ENCODE measurements at places on chromosomes 5 and 9.

DNA sequence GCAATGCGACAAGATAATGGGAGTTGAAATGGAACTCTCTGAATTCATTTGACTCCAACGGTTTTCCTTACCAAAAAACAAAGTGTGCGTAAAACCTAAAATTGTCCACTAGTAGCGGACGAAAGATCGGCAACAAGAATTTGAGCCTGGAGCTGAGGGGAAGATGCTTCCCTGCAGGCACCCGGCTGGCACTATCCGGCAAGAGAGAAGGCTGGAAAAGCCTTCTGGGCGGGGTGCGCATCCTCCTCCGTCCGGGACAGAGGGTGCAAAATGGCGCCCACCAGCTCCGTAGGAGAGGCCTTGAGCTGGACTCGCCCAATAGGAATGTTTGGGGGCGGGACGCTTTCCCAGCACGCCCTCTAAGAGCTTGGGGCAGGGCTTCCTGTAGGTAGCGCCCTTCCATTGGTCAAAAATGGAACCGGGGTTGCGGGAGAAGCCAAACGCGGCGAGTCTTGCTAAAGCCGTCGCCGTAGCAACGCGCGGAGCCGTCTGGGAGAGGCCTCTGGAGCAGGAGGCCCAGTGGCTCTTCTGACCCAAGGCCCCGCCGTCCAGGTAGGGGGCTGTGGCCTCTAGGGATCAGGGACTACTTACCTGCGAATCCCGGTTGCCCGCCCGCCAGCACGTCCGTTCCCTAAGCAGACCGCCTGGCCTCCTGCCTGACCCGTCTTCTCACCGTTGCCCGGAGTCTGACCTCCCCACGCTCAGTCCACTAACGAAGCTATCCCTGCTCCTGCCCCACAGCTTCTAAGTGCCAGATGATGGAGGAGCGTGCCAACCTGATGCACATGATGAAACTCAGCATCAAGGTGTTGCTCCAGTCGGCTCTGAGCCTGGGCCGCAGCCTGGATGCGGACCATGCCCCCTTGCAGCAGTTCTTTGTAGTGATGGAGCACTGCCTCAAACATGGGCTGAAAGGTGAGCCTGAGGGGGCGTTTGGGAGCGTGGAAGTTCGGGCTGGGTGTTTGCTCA lies 9.2 kb downstream of the RUFY1 start:
- DNase-seq = peak; percentile 91

DNA sequence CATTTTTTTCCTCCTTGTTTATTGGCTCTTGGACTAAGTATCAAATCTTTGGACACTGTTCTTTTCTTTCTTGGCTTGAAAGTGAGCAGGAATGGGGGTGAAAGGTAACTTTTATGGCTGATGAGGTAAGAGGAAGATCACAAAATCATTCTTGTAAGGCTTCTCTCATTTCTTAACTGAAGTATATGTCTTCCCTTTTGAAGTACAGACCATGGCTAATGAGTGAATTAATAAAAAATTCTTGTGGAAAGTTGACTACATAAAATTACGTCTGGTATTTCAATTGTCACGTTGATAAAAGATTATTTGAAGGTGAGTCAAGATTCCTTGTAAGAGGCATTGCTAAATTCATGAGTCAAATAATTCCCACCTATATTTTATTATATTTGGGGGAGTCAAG lies 25.1 kb downstream of the VCAN start:
- no peak for DNase-seq

GRCh38 chr9:84239343-84239742 lies 101.2 kb downstream of the SLC28A3 start:
- DNase-seq = no peak

DNA sequence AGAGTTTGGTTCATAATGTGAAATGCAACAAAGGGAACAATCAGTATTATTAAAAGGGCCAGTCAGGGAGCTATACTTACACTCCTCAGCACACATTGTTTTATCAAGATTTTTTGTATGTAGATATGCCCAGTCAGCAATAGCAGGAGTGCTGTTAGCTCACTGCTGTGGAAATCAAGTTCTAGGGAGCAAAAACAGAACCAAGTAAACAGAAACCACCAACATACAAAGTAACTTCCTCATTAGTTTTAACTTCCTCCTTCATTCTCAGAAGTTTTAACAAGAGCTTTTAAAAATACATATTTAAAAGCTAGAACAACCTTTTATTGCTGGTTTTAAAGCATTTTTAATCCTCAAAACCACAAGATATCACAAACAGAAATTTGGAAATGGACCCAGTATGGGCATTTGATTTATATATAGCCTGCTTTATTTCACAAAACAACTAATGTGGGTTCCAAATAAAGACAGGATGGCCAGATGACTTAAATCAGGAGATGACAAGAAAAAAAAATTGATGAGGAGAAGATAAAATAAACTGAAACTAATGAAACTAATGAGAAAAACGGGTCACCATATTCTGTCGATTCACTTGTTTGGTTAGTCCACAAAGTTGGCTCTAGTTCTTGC lies 178.5 kb downstream of the ADAMTS12 start:
- DNase-seq = no peak

GRCh38 chr5:60636001-60636400 lies 64.0 kb downstream of the DEPDC1B start:
- DNase-seq = no peak

Data from CD4-positive, alpha-beta T cell treated with Interferon gamma for 1 hour (primary cell).